Sciatic nerve (tissue), 2 donors: ENCODE measurements at places on chromosomes 5 and 9.
A peak's percentile ranks its signal among the peaks of the same experiment; 100 is the strongest.

DNA sequence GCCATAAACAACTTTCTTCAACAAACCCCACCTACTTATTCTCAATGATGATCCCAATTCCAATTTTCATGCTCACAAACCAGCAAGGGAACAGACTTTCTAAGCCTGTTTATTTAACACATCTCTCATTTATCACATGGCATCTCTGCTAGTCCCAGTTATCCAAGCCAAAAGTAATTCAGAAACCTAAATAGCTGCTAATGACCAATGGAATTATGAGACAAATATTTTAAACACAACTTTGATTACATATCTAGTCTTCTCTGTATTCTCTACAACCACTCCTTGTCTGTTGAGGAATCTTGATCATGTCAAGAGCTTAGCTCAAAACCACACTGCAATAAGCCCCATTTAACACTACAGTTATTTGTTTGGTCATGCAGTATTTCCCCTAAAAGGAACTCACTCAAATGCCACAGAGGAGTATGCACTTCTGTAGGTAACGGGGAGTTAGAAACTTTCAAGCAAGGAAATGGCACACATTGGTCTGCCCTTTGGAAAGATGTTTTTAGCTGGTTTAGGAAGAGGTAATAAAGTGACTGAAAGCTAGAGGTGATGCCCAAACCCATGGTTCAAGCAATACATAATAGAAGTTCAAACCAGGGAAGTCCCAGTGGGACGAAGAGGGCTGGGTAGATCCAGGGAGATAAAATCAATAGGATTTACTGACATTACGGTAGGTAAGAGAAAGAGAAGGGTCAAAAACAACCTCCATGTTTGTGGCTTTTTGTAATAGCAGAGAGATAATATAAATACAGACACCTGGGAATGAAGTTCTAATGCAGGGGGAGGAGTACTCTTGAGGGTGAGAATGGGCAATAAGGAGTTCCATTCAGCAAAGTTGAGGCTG lies 42.1 kb upstream of the HTR4 start:
- no peak for DNase-seq

GRCh38 chr9:84121991-84122523 lies 141.5 kb downstream of the RMI1 start:
- no peak for DNase-seq

GRCh38 chr9:90826326-90827020 lies 24.9 kb downstream of the SYK start:
- no peak for DNase-seq

DNA sequence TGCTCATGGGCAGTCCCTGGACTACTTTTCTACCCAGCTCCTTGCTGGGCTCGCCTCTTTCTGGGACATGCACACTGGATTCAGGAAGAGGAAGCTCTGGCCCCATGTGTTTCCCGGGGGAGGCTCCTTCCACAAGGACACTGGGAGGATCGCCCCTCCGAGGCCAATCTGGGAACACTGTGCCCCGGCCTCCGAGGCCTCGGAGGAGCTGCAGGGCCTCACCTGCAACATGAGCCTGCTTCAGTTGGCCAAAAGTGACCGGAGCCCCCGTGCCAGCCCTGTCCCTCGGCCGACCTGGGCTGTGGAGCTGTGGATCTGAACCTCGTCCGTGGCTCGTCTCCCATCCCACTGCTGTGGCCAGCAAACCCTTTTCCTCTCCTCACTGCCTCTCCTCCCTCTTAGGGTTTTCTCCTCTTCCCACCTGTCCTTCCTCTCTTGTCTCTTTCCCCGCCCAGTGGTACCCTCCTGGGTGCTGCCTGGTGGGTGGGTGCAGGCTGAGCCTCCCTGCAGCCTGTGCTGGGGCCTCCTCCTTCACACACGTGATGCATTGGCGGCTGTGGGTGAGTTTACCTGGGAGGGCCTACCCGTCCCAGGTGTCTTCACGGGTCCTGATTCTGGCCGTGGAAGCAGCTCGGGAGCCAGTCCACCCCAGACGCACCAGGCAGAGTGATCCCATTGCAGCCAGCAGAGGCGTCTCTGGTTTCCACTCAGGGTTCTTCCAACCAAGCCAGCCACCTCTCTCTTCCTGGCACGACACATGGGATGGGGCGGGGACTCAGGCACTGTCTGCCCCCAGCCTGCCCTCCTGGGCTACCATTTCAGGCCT lies 241.8 kb downstream of the CACNA1B start:
- no peak for DNase-seq

DNA sequence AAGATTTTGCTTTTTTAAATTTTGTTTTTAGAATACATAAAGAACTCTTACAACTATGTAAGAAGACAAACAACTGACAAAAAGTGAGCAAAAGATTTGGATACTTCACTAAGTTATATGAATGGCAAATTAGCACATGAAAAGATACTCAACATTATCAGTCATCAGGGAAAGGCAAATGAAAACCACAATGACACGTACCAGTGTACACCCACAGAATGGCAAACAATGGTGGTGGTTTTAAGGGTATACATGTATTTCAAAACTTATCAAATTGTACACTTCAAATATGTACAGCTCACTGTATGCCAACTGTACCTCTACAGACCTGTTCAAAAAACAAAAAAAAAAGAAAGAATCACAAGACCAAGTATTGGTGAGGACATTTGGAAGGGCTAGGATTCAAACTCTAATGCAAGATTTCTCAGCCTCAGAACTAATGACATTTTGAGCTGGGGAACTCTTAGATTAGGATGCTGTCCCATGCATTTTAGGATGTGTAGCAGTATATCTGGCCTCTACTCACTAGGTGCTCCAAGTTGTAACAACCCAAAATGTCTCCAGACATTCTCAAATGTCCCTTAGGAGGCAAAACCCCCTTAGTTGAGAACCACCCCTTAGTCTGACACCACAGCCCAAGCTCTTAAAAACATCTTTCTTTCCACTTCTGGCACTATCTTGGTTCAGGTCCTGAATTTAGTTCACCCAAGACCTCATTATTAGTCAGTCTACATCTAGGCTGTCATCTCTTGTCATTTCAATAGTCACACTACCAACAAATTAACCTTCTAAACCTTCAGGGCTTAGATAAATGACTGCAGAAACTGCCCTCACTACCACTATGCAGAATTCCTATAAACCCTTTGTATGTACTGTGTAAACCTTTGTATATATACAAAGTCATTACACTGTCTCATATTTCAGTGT lies 9.7 kb downstream of the SCAI start:
- no peak for DNase-seq

- DNase-seq: no peak
Observed at GRCh38 chr9:103530934-103531333, 535.8 kb downstream of the CYLC2 start.

- DNase-seq: no peak
Observed at GRCh38 chr5:31741496-31741895, 102.6 kb downstream of the PDZD2 start.

DNA sequence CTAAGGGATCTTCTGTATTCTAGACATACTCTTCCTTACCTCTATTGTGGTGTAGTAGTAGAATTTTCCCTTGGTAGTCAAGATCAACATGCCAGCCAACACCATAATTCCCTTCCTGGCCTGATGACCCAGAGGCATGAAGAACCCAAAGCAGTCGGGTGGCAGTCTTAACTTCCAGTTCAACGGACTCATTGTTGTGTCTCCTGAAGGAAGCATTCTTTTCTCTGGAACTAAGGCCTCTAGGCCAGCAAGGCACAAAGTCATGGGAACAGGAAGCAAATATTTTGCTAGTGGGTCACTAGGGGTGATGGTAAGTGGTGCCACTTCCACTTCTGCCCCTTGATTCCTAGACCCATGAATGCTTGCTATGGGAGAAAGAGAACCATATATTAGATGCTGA lies 55.2 kb upstream of the DAPK1 start:
- no peak for DNase-seq

- DNase-seq: no peak
Observed at GRCh38 chr5:146337264-146337904, 1.3 kb upstream of the POU4F3 start.

GRCh38 chr5:140569197-140569596 lies 4.6 kb downstream of the SLC35A4 start:
- no peak for DNase-seq

- DNase-seq: no peak
Observed at GRCh38 chr9:129864991-129865647, 29.9 kb downstream of the USP20 start.

GRCh38 chr9:89542401-89543021 lies 44.6 kb upstream of the SEMA4D start:
- peak; percentile 15 for DNase-seq

GRCh38 chr5:88875341-88876234 lies 7.4 kb downstream of the MEF2C start:
- DNase-seq: no peak

DNA sequence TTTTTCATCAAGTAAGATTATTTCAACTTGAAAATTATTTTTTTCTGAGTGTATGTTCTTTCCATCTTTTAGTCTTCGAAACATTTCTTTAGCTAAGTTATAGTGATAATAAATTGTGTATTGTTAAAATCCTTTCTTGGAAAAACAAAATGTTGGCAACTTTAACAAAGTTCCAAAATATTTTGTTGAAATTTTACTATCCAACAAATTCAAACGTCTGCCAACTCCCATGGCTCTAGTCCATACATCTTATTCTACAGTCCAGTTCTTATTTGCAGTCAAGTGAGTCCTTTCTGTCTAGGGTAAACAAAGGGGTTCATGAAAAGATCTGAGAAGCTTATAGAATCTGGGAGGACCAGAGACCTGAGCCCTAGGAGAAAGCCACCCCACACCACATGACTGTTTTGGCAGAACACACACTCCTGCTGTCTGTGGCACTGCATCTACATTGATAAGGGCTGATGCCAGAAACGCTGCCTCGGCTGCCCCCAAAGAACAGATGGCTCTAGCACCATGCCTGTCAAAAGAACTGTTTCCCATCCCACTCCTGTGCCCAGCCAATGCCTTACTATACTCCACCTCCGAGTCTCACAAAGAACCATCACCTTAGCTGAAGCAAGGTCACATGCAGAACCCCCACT lies 47.5 kb downstream of the FEM1C start:
- DNase-seq: no peak

GRCh38 chr9:4980086-4980727 lies 4.9 kb upstream of the JAK2 start:
- no peak for DNase-seq

DNA sequence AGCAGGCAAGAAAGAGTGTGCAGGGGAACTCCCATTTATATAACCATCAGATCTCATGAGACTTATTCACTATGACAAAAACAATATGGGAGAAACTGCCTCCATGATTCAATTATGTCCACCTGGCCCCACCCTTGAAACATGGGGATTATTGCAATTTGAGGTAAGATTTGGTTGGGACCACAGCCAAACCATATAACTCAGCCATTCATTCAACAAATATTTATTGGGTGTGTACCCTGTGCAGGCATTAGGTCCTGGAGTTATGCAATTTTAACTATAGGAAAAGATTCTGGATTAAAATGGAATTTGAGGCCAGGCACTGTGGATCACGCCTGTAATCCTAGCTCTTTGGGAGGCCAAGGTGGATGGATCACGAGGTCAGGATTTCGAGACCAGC lies 124.2 kb upstream of the GAS1 start:
- no peak for DNase-seq

- DNase-seq: no peak
Observed at GRCh38 chr5:173201636-173202265, 33.3 kb downstream of the NKX2-5 start.

DNA sequence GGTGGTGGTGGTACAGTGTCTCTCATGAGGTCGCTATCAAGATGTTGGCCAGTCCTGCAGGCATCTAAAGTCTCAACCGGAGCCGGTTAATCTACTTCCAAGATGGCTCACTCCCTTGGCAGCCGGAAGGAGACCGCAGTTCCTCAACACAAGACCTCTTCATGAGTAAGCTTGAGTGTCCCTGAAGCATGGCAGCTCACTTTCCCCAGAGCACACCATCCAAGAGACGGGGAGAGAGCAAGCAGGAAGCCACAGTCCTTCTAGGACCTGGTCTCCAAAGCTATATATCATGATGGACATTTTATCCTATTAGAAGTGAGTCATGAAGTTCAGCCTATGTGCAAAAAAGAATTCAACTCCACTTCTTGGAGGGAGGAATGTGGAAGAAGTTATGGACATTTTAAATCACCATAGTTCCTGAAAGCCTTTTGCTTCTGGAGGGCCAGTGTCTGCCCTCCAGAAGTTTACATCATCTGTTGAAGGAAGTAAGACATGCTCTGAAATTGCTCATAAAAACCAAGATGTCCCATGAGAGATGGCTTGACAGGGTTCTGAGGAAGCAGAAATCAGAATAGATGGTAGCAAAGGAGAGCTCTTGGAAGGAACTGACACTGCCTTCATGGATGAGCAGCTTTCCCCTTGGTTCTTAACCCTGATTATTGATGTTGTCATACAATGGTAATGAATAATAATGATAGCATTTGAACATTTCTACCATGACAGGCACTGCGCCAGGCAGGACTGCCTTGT lies 21.3 kb downstream of the GALNT10 start:
- DNase-seq: no peak

- DNase-seq: peak; percentile 2
Observed at GRCh38 chr9:126778141-126778540, 26.7 kb upstream of the ZBTB43 start.

DNA sequence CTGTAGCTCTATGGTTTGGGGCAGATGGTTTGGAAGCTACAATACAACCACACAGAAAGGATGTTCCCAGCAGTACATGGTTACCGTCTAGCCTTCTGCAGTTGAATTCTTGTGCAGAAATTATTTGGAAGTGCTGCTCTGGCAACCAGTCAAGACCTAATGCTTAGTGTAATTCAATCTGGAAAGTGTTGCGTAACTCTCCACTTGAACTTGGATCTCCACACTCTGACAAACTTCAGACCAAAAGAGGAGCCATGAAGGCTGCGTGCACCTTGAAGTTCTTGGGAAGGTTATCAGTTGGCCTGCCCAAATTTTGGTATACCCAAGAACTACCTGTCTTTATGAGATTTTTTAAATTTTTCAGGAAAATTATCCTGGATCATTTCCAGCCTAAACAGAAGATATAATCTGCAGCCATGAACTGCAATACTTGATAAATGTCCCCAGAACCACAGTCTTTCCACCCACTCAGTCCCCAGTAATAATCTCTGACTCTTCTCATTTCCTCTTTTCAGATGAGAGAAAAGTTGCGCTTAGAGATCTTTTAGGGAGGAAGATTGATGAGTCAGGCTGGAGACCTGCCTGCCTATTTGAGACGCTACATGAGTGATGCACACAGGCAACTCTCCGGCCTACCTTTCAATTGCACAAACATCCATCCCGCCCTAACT lies 159.9 kb downstream of the FANCC start:
- DNase-seq: no peak

DNA sequence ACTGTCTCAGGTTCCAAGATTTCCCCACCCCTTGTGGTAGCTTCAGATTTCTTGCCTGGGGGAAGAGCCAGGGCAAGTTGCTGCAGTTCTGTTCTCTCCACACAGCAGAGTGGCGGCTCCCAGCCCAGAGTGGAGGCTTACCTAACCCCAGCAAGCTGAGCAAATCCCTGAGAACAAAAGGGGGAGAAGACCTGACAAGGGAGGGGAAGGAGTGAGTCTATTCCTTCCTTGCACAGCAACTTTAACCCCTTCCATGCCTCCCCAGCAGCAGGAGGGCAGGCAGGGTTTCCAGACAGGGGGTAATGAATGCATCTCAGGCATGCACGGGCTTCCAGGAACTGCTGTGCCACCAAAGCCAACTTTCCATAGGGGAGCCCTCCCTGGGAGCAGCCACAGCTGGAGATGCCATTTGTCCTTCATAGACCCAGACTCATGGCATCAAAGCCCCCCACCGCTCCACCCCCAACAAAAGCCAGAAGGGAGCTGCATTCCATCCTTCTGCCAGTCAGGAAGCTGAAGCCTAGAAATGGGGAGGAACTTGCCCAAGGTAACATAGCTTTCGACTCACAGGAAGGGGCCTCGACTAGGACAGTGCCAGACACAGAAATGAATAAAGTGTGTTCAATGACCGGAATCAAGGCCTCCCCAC lies 28.8 kb upstream of the FAT2 start:
- no peak for DNase-seq

- no peak for DNase-seq
Observed at GRCh38 chr9:86408121-86408520, 53.9 kb upstream of the TUT7 start.
